ENCODE measurements at places on chromosomes 2 and 18. TPM values are rescaled to one million over a fixed set of nuclear protein-coding genes. Genes with fewer than 3 reads are reported as not detected.

DNA sequence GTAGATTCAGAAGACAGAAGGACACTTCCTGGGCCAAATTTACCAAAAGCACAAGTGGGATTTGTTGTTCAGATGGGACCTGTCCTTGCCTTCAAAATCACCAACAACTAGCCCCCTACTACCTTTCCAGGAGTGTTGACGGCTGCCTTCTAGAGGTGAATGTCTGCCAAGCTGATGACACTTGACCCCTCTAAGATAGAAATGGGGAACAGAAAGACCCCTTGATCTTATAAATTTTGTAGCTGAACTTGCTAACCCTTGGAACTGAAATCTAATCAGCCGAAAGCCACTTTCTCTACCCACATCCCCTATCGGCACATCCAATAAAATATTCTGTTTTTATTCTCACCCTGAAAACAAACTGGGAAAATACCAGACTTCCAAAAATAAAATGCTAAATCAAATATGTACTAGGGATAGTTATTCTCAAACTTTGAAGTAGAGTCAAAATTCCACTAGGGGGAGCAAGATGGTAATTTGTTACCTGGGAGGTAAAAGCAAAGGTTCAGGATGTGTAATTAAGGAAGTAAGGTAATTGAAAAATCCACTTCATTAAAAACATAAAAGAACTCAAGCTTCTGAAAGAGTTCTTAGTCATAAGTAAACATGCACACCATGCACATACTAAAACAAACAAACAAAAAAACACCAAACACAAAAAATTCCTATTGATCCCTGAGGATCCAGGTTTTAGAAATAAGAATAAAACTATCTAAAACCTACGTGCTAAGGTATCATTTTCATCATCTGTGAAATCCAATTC, 119.2 kb downstream of the ANKRD44 start:
- H3K27me3 ChIP-seq, result peaks cover 1% of the 10 kb centered on the region
- H3K4me1 ChIP-seq, result no peaks in the 10 kb centered on the region
- H3K36me3 ChIP-seq, result no peaks in the 10 kb centered on the region
- no peak for DNase-seq
- no peak overlapping the region for H3K27ac ChIP-seq

B4GALT6 gene
- 22.4 TPM for total RNA-seq

DNA sequence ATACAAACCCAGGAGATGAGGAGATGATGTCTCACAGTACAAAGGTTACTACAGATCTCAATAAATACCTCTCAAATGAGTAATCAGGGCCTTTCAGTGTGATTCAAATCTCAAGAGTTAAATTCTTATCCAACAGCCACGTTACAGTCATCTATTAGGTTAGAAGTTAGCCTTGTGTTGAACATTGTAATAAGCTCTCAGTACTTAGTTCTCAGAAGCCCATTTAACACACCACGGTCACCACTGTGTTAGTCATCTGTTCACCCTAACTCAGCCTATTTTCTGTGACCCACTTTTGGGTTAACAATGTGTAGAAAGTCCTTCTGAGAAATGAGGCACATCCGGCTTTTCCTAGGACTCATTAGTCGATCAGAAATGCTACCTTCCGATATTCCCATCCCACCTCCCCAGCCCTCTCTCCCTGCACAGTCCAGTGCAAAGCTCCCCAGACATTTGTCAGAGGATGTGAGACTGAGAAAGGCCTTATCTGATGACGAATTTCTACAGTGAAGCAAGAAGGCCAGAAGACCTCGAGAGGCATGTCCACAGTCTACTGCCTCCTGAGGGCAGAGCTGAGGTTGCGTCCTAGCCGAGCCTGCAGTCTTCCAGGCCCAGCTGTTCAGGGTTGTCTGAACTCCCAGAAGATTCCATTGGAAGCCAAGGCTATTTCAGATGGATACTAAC, 92.6 kb downstream of the ACTR2 start:
- peak overlapping the region; percentile 81 for H3K27ac ChIP-seq
- peaks cover 30% of the 10 kb centered on the region for H3K4me1 ChIP-seq
- peaks cover 2% of the 10 kb centered on the region for H3K36me3 ChIP-seq
- no peak overlapping the region for H3K4me3 ChIP-seq
- H3K27me3 ChIP-seq, result no peaks in the 10 kb centered on the region

GRCh38 chr2:20110876-20111275, 59.4 kb upstream of the LAPTM4A start:
- no peaks in the 10 kb centered on the region for H3K27me3 ChIP-seq
- H3K36me3 ChIP-seq, result no peaks in the 10 kb centered on the region
- no peak overlapping the region for H3K27ac ChIP-seq

- no peaks in the 10 kb centered on the region for H3K27me3 ChIP-seq
- H3K27ac ChIP-seq, result no peak overlapping the region
- no peak overlapping the region for H3K4me3 ChIP-seq
- no peaks in the 10 kb centered on the region for H3K4me1 ChIP-seq
- no peaks in the 10 kb centered on the region for H3K36me3 ChIP-seq
Measured at GRCh38 chr2:17851731-17852585, 26.5 kb upstream of the KCNS3 start.

DNA sequence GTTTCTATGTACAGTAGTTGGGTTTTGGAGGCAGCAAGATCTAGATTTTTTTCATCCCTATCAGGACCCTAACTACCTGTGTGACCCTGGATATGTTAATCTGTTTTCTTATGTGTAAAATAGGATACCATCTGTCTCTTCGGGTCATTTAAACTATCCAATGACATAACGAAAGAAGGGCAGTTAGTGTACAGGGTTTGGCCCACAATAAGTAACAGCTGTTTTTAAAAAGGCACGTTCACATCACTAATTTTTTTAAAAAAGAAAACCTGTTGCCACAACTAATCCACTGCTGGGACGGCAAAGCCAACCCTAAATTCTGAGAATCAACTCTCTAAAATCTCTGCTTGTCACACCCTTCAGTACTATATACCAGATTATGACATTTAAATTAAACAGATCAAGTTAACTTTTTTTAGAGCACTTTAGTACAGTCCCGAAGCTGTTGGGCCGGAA, 869 bp downstream of the USP40 start:
- H3K27me3 ChIP-seq, result no peaks in the 10 kb centered on the region
- peak overlapping the region; percentile 89 for H3K4me3 ChIP-seq
- H3K27ac ChIP-seq, result peak overlapping the region; percentile 97
- no peaks in the 10 kb centered on the region for H3K36me3 ChIP-seq

SNTG2 gene
- not detected for total RNA-seq

DNA sequence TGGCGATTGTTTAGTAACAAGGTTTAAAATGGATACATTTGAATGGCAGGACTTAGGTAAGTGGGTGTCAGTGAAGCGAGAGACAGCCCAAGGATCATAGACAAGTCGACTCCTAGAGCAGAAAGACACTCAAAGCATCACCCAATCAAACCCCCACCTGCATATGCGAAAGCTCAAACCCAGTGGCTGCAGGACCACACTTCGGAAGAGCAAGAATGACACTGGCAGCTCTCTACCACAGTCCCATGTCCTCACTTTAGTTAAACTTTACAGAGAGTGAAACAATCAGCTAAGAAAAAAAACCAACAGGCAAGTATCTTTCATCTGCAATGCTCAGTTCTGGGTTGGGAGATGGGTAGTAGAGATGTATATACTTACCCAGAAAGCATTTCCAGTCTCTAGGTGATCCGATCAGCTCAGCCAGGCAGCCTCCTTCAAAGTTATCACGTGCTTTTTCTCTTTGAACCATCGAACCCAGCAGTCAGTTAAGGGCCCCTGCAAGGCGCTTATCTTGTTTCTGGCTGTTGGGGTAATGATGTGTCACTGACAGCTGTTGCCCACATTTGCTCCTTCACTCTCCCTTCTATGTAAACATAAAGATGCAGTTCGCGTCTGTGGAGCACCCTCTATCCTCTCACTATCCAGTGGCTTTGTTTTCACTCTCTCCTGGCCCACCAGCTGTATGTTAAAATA, 357.5 kb upstream of the ID2 start:
- H3K4me3 ChIP-seq, result no peak overlapping the region
- H3K4me1 ChIP-seq, result no peaks in the 10 kb centered on the region
- no peak for DNase-seq
- H3K27ac ChIP-seq, result no peak overlapping the region
- H3K36me3 ChIP-seq, result no peaks in the 10 kb centered on the region

LONRF2 gene
- not detected for total RNA-seq

DNA sequence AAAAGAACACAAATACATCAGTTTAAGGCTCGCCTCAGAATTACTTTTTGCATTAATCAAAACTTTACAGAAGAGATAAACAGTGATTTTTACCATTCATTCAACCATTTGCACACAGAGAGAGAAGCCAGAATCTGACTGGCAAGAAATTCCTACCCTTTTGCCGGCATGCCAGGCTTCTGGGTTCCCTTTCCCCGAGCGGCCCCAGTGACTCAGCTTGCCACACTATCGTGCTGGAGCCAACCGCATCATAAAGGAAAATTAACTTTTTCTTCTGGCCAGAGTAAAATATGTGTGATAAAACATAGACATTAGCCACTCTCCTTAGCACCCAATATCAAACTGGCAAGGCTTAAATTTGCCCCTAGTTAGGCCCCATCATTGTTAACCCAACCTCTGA, 61.8 kb upstream of the IKZF2 start:
- no peak overlapping the region for H3K4me3 ChIP-seq
- H3K27me3 ChIP-seq, result no peaks in the 10 kb centered on the region
- H3K4me1 ChIP-seq, result no peaks in the 10 kb centered on the region

POTEI gene
- total RNA-seq, result 7.0 TPM

GRCh38 chr2:224027070-224027469, 12.0 kb downstream of the SERPINE2 start:
- no peaks in the 10 kb centered on the region for H3K36me3 ChIP-seq
- H3K27me3 ChIP-seq, result no peaks in the 10 kb centered on the region
- no peak for DNase-seq
- H3K27ac ChIP-seq, result no peak overlapping the region
- no peak overlapping the region for H3K4me3 ChIP-seq

DNA sequence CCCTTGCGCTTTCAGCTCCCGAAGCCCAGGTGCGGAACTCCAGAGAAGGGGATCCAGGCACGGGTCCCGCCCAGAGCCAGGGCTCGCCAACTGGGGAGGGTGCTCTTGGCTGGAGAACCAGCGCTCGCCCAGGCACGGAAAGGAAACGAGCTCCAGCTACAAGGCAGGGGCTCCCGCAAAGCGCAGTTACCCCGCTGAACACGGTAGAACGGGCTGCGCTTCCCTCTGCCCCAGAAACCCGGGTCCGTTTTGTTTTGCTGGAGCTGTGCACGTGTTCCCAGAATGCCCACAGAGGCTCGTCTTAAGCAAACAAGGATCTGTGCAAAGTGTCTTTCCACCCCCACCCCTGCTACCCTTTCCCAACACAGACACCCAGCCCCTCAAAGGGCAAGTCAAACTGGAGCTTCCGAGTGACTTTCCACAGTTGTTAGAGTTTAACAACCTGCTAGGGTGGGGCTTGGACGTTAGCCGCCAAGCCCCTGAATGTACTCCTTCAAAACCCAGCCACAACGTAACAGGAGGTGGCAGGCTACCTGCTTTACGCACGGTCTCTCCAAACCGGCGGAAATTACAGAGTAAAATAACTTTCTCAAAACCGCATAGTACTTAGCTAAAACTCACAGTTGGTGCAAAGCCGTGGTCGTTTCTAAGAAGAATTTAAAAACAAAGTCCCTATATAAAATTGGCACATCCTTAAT, 775 bp downstream of the RNF125 start:
- peak overlapping the region; percentile 49 for H3K4me3 ChIP-seq
- DNase-seq, result no peak
- H3K27me3 ChIP-seq, result no peaks in the 10 kb centered on the region
- H3K4me1 ChIP-seq, result no peaks in the 10 kb centered on the region

GRCh38 chr18:75809151-75809925, 381.8 kb upstream of the SMIM21 start:
- no peaks in the 10 kb centered on the region for H3K4me1 ChIP-seq
- H3K27me3 ChIP-seq, result no peaks in the 10 kb centered on the region
- no peak overlapping the region for H3K27ac ChIP-seq

DNA sequence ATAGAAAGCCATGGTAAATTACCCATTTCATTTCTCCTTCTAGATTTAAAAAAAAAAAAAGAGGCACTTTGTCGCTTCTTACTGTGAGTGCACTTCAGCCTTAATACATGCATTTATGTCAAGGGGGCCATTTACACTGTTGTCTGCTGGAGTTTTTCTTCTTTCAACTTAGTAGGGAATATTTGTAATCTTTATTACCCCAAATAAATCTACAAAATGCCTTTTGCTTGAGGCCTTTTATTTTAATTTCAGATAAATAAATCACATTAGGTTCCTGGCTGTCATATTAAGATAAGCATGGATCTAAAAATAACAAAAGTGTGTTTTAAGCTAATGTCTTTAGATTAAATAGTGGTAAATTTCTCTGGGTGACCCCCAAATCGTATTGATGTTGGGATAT, 276.0 kb downstream of the NCKAP5 start:
- H3K27me3 ChIP-seq, result no peaks in the 10 kb centered on the region
- H3K4me1 ChIP-seq, result no peaks in the 10 kb centered on the region
- no peak overlapping the region for H3K27ac ChIP-seq
- no peak overlapping the region for H3K4me3 ChIP-seq
- DNase-seq, result no peak
- no peaks in the 10 kb centered on the region for H3K36me3 ChIP-seq

All from Caco-2 (cell line).